GM23248 (cell line): ENCODE measurements at places on chromosomes 5 and 9. TPM values are rescaled to one million over a fixed set of nuclear protein-coding genes. Genes with fewer than 3 reads are reported as not detected.

Gene PCDHGA9
- 2.6 and 2.9 TPM in 2 replicates for total RNA-seq

Gene NIM1K
- 0.63 and 4.9 TPM in 2 replicates for total RNA-seq

GRCh38 chr9:16542290-16542689, 328.2 kb downstream of the BNC2 start:
- H3K27ac ChIP-seq: no peak overlapping the region
- DNase-seq: no peak
- no peaks in the 10 kb centered on the region for H3K27me3 ChIP-seq
- H3K4me1 ChIP-seq: peaks cover 16% of the 10 kb centered on the region

DNA sequence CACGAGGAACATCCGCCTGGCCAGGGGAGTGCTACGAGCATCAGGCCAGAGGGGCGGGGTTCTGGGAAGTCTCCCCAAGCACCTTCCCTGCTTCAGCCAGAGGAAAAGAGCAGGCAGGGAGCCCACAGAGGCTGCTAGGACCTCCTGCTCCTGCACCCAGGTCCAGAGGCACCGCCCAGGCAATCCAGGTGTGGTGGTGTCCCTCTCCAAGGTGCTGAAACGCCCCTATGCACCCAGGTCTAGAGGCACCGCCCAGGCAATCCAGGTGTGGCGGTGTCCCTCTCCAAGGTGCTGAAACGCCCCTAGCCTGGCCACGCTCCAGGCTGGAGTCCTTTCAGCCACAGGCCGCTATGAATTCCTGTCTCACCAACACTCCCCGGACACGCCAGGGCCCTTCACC, 10.7 kb upstream of the UBAC1 start:
- DNase-seq: no peak
- no peaks in the 10 kb centered on the region for H3K4me1 ChIP-seq
- H3K4me3 ChIP-seq: no peak overlapping the region
- no peaks in the 10 kb centered on the region for H3K36me3 ChIP-seq
- H3K27me3 ChIP-seq: 0 out of 2 replicates have a peak, but pooled peaks cover 5% of the 10 kb centered on the region

- no peak overlapping the region for H3K27ac ChIP-seq
- no peaks in the 10 kb centered on the region for H3K36me3 ChIP-seq
- no peak overlapping the region for H3K4me3 ChIP-seq
Measured at GRCh38 chr5:10279925-10280720, 27.6 kb downstream of the CMBL start.

- H3K27ac ChIP-seq: peak overlapping the region; percentile 57
- H3K36me3 ChIP-seq: no peaks in the 10 kb centered on the region
- peak; percentile 48 for DNase-seq
- H3K4me1 ChIP-seq: peaks cover 22% of the 10 kb centered on the region
- H3K27me3 ChIP-seq: no peaks in the 10 kb centered on the region
Measured at GRCh38 chr9:20873240-20873865, 158.1 kb downstream of the HACD4 start.

DNA sequence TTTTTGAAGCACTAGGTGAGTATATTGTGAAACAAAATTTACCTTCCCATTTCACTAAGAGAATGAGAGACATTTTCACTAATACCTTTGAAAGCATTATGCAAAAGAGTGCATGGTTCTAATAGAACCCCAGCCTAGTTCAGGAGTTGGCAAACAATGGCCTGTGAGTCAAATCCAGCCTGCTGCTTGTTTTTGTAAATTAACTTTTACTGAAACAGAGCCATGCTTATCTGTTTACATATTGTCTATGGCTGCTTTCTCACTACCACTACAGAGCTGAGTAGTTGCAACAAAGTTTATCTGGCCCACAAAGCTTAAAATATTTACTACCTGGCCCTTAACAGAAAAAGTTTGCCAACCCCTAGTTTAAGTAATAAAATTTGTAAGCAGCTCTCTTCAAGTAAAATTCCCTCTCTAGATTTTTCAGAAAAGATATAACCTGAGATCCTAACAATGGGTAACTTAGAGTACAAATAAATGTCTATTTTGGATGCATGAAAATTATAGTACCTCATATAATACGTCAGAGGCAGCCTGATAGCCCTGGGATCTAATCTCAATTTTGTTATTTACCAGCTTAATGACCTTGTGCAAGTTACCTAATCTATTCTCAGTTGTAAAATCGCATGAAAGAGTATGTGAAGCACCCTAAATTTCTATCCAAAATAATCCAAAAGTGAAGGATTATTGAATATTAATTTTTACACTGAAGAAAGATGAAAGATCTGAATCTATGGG, 50.7 kb upstream of the ARL15 start:
- DNase-seq: peak; percentile 63
- peak overlapping the region; percentile 26 for H3K27ac ChIP-seq
- H3K36me3 ChIP-seq: no peaks in the 10 kb centered on the region
- H3K4me1 ChIP-seq: peaks cover 58% of the 10 kb centered on the region
- peak overlapping the region; percentile 7; the same call in 1 of the 2 replicates for H3K4me3 ChIP-seq

- peak overlapping the region; percentile 77 for H3K27ac ChIP-seq
- no peaks in the 10 kb centered on the region for H3K36me3 ChIP-seq
- H3K27me3 ChIP-seq: no peaks in the 10 kb centered on the region
- peak overlapping the region; percentile 71 for H3K4me3 ChIP-seq
- DNase-seq: peak; percentile 66
Measured at GRCh38 chr5:6722015-6722414, 8.8 kb downstream of the TENT4A start.

DNA sequence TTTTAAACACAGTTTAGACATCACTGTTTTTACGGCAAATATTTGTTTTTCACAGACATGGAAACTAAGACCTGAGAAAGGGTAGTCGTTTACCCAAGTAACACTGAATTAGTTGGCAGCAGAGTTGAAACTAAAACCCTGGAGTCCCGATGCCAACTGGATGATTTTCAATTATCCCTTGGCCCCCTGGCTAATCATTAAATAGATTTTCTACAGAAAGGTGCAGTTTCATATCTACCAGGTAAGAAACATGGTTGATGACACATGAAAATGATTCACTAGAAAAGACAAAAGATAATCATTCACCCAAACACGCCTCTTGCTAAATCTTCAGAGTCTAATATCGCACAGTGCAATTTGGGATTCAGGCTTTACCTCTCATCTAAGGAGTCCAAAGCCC, 136.9 kb downstream of the SEMA5A start:
- H3K36me3 ChIP-seq: no peaks in the 10 kb centered on the region
- no peak overlapping the region for H3K27ac ChIP-seq
- no peaks in the 10 kb centered on the region for H3K4me1 ChIP-seq
- H3K4me3 ChIP-seq: no peak overlapping the region
- no peak for DNase-seq

DNA sequence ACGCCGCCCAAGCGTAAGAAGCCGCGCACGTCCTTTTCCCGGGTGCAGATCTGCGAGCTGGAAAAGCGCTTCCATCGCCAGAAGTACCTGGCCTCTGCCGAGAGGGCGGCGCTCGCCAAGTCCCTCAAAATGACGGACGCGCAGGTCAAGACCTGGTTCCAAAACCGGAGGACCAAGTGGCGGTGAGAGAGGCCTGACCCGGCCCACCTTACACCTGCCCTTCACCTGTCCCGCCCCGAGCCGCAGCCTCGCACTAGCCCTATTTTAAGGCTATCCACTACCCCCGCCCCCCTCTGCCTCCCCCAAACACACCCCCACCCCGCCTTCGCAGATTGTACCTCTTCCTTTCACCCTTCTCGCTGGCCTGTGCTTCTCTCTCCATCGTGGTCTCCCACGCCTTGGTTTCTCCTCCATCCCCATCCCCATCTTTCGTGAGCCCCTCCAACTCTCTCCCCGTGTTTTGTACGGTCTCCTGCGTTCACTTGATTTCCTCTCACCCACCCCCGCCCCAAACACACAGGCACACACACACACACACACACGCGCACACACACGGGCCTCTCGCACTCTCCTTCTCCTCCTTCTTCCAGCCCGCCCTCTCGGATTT, 1.3 kb downstream of the TLX3 start:
- H3K36me3 ChIP-seq: no peaks in the 10 kb centered on the region
- no peak overlapping the region for H3K27ac ChIP-seq
- no peak overlapping the region for H3K4me3 ChIP-seq
- no peak for DNase-seq
- peaks cover 3% of the 10 kb centered on the region; the same call in 1 of the 2 replicates for H3K4me1 ChIP-seq
- peaks cover 92% of the 10 kb centered on the region for H3K27me3 ChIP-seq
